Gastrocnemius medialis (tissue), 4 donors: ENCODE measurements at places on chromosomes 16 and 17.

GRCh38 chr16:2598723-2599122 is 60.9 kb downstream of the PDPK1 start:
- DNase-seq, result no peak

GRCh38 chr16:19419698-19420075 is 2.0 kb downstream of the TMC5 start:
- DNase-seq, result no peak

DNA sequence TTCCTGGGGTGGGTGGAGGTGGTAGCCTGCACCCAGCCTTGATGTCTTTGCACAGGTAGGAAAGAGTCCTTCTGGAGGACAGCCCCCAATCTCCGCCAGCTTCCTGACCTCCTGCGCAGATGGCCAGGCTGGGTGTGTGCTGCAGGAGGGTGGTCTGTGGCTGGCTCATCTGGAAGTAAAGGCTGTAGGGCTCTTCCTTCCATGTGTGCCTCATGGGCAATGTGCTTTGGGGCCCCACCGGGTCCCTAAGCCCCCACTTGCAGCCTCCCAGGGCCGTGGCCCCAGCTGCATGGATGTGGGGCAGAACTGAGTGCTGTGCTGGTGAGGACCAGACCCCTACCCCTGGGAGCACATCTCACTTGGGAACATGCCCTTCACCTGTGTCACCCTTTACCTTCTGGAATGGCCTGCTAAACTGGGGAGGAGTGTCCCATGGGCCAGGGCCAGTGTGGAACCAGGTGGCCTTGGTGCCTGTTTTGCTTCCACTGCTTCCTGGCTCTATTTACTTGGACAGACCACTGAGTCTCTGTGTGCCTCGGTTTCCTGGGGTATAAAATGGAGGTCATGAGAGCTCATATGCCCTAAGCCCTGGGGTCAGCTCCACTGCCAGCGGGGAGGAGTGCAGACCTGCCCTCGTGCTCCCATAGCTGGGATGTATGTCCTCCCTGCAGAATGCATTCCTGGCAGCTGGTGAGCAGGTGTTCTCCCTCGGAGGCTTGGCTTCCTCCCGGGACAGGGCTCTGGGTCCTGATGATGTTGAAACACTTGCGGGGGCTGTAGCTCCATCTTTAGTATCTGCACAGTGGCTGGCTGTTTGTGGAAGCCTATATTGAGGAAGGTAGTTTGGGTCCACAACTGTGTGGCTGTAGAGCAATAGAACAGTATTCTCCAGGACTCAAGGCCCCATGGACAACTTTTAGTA is 18.0 kb downstream of the MPRIP start:
- DNase-seq, result no peak

DNA sequence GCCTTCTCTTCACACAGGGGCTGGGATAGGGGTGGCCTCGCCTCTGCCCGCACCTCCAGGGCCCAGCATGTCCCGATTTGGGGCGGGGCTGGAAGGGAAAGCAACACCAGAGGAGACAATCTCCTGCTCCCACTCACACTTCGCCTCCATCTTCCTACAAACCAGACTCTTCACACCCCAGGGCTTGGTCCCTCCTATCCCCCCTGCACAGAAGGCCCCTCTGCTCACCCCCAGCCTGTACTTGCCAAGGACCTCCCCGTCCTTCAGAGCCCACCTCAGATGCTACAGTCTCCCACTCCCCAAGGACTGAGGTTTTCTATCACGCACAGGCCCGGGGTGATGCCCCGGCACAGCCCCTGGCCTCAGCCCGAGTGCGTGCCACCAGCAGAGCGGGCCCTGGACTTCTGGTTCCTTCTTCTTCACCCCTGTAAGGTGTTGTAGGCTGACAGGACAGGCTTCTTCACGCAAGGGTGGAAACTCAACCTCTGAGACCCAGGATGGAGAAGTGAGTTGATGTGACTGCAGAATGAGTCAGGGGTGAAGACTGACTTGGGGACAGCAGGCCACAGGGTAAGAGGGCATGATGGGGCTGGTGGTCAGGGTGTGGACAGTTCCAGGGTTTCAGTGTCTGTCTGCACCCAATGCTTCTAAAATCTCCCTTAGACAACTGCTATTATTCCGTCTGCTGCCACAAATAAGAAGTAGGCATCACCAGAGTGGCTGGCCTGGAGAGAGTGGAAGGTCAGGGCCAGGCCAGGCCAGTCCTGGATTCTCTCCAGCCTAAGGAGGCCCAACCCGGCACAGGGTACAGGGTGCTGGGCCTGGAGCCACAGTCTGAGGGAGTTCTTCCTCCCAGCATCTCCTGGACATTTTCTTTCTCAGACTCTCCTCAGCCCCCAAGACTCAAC is 2.5 kb downstream of the ITGAE start:
- no peak for DNase-seq

DNA sequence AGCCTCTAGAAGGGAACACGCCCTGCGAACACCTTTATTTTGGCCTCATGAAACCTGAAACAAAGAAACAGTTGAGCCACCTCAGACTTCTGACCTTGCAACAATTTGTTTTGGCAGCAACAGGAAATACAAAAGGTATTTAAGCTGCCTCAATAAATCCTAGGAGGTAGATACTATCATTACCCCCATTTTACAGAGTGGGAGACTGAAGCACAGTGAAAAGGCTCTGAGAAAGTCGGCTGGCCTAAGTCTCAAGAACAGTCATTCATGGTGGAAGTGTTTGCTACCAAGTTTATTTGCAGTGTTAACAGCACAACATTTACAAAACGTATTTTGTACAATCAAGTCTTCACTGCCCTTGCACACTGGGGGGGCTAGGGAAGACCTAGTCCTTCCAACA is 19.0 kb downstream of the RND2 start:
- DNase-seq, result no peak

DNA sequence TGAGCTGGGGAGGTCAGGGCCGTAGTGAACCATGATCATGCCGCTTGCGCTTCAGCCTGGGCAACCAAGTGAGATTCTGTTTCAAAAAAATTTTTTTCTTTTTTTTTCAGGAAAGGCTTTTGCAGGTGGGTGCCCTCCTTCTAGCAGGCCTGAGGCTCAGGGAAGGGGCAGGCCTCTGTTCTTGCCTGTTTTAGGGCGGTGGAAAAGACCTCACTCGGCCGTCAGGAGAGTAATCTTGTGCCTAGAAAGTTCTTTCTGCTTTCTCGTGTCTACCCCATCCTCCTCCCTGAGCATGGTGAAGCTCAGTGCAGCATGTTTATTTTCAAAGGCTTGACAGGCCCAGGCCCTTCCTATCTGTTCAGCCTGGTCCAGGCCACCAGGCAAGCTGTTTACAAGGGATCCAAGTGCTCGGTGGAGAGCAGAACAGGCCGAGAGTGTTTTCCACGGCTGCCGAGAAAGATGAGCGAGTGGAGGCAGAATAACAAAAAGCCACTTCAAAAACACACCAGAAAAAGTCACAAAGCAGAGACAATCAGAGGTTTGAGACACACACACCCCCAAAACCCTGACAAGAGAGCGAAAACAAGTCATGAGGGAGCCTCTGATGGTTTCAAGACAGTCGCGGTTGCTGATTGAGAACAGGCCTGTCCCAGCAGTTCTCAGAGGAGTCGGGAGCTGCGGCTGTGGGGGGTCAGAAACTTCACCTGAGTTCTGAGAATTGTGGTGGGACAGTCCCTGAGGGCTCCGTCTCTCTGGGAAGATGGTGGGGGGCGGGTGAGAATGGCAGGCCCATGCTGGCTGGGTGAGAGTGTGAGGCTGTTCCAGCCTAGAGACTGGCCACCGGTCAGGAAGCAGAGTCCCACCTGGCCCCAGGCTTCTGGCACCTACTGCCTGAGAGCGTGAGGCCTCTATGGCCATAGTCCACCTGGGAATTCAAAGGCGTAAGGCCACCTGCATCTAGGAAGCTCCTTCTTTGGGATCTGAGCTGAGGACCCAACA is 37.5 kb upstream of the CCR7 start:
- DNase-seq, result no peak

GRCh38 chr17:80424878-80425765 is 10.2 kb downstream of the ENDOV start:
- no peak for DNase-seq
